ENCODE measurements at places on chromosomes 16 and 17.

GRCh38 chr16:24944206-24944605, 71.0 kb downstream of the ARHGAP17 start:
- DNase-seq: no peak

GRCh38 chr17:78378225-78379130, at the start of gene PGS1:
PGS1 (plus strand) TSS chr17:78378649; CDS start chr17:78378666, 17 bp downstream.
- DNase-seq: no peak

GRCh38 chr17:3695723-3696411, at the start of gene P2RX5:
P2RX5 (minus strand) TSS chr17:3696155; CDS start chr17:3696005, 150 bp downstream.
- DNase-seq: no peak

DNA sequence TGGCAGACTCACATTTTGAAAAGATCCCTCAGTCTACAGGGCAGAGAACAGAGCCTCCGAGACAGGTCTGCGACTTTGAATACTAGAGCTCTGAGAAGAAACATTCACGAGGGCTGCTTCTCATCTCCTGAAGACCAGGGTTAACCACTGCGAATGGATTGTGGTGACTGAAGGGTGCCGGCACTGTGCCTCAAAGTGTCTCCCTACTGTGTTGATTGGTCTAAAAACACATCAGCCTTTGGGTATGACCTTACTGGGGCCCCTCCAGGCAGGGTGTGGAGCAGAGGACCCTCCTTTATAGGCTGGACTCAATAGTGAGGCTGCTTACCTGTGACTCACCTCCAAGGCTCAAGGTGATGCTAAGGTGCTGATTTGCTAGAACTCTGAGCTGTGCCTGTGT, 2.6 kb upstream of the LGALS9 start:
- no peak for DNase-seq

- no peak for DNase-seq
Measured at GRCh38 chr17:82273327-82274133, at the start of gene CSNK1D. CSNK1D (minus strand) TSS chr17:82273700; CDS start chr17:82273381, 319 bp downstream.

DNA sequence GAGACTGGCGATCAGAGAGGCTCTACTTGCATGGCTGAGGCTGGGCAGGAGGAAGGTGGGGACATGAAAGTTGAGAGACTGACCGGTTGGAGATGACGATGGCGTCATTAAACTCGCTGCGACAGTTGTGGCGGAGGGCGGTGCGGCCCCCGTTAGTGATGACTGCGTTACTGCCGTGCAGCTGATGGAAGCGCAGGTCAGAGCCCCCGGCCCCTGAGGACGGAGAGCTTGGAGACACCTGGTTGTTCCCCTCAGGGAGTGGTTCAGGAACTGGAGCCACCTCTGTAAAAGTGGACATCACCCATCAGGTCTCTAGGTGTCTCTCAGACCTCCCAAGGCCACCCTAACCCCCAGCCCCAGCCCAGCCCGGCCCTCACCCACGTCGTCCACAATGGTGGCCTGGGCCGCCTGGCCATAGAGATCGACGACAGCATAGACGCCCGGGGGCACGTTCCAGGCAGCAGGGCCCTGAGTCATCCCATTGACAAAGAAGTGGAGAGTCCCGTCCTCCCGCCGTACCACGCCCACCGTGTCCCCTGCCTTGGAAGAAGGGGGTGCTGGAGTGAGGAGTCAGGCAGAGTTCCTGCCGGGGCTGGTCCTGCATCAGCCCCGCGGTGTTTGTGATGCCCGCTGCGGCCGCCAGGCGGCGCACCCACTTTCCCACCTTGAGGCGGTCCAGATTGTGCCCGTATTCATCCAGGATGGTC, 5.3 kb downstream of the NEURL4 start:
- DNase-seq: no peak

GRCh38 chr17:55965051-55965450, 188.2 kb upstream of the ANKFN1 start:
- no peak for DNase-seq
